ENCODE measurements at places on chromosomes 1 and 21.

DNA sequence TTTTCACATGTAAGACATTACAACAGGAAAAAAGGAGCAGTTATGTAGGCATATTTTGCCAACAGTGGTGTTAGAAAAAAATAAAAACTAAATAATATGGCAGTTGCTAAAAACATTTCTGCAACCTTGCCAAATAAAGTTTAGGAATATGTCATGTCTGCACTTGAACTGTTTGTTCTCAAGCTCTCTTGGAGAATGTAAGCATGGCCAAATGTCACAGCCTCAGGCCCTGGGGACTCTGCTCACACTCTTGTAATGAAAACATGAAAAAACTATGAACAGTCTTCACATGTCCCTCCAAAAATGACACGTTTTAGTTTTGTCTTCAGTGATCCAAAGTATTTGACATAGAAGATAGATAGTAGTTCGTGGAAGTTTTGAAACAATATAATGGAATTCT, 753.3 kb downstream of the LTN1 start:
- no peak for DNase-seq

GRCh38 chr1:114397601-114398000, 113.4 kb downstream of the TRIM33 start:
- DNase-seq: no peak

GRCh38 chr21:14451546-14451945, 68.6 kb upstream of the HSPA13 start:
- no peak for DNase-seq

DNA sequence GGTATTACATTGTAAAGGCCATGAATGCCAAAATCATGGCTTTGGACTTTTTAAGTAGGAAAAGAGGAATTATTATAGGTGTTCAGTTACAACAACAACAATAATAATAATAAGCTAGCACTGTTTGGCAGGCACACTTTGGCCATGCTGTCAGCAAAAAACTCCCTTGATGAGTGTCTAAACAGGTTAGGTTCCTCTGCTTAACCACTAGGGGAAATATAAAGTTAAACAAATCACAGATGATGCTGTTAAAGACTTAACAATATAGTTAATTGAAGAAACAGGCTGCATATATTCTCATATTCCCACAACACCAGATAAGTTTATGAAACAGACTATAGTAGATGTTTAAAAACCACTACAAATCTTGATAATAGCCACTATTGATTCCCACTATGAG, 46.4 kb downstream of the RGS21 start:
- DNase-seq: no peak

GRCh38 chr1:198699167-198700015, 60.6 kb downstream of the PTPRC start:
- DNase-seq: peak; percentile 46

- no peak for DNase-seq
Measured at GRCh38 chr1:176926330-176927086, 238.0 kb downstream of the ASTN1 start.

DNA sequence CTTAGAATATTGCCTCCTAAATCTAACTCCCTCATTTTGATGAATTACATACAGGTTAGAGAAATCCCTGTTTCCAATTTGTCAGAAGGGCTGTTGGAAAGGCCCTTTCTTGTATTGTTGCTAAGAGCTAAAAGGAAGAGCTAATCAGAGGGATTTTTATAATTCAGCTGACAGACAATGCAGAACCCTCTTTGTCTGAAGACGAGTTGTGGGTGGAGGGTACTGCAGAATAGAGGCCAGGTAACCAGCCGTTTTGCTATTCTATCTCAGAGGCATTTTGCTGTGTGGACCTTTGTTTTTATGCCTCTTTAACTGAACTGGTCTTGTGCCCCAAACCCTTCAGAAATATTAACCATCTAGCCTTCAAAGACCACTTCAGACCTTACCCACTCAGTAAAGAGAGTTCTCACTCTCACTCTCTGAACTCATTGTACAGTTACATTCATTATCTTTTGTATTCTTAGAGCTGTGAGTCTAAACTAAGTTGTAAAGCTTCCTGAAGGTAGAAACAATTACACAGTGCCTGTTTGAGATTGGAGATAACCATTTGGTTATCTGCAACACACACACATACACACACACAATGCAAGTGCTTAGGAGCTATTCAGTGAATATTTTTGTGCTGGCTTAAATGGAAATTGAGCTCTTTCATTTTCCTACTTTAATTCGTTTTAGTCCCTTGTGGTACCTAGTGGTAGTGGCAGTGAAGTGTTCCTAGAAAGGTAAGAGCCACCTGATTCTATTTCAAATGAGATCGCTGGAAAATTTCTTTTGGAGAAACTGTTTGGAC, 19.7 kb downstream of the KPNA6 start:
- no peak for DNase-seq

- DNase-seq: no peak
Measured at GRCh38 chr1:33094971-33095604, 14.1 kb downstream of the AZIN2 start.

DNA sequence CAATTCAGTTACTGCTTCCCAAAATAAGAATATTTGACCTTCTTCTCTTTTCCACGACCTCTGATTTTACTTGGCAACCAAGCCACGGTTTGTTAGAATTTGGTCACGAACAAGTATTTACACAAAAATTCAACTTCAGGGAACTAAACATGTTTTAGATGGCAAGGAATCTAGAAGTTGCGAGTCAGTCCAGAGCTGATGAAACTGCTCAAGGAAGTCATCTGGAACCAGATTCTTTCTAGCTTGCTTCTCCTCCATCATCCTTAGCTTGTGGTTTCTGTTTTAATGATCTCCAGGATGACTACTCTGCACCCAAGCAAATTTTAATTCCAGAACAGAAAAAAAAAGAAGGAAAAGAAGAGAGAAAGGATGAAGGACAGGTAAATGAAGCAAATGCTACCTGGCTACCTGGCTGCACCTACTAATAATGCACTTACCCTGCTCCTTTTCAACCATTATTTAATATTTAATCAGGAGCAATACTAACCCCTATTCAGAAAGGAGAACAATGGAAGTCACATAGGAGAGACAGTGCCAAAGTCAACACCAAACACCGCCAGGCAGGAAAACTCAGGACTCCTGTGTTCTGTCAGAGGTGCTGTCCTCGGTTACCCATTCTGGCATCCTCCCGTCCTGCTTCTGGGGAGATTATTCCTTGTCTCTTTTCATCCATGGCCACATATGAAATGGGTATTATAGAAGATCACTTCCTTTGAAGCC, 54.2 kb upstream of the RGS7 start:
- DNase-seq: no peak

GRCh38 chr1:208189183-208189582, 55.0 kb downstream of the PLXNA2 start:
- DNase-seq: no peak

DNA sequence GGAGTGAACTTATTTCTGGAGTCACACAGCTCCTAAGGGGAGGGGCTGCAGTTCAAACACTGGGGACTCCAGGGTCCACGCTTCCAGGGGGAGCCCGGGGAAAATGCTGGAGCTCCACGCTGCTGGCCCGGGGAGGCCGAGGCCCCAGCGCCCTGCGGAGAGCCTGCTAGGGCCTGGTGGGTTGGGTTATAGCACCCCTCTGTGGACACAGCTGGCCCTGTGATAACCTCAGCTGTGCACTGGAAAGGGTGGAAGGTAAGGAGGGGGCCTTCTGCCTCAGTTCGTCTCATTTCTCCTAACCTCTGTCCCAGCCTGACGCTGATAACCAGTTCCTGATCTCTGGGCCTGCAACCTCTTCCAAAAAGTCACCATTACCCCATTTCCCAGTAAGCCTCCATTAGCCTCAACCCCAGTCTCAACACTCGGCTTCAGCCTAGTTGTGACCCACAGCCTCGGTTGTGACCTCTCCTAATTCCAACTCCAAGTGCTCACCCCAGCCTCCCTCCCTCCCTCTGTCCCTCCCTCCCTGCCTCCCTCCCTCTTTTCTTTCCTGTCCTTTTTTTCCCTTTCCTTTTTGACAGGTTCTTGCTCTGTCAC, 7.1 kb downstream of the NBL1 start:
- no peak for DNase-seq

GRCh38 chr1:198107091-198107501, 49.7 kb upstream of the NEK7 start:
- no peak for DNase-seq

- DNase-seq: no peak
Measured at GRCh38 chr1:165900576-165901380, 73.4 kb downstream of the UCK2 start.

- no peak for DNase-seq
Measured at GRCh38 chr1:180542838-180543145, 16.0 kb upstream of the OVAAL start.

GRCh38 chr1:24540051-24540905, 15.6 kb upstream of the NCMAP start:
- DNase-seq: no peak

DNA sequence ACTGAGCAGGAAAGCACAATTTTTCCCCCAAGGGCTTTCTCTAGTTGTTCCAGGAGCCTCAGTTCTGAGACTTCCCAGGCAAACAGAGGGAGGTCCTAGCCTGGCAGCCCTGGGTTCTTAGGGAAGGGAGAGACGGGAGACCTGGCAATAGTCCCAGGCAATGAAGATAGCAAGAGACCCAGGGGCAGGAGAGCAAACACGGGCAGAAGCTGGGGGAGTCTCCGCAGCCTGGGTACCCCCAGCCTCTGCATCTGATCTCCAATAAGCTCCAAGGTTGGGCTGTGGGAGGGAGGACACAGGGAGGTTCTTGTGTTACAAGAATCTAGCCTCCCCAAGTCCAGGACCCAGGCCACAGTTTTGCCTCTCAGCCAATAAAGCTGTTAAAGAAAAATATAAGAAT, 2.4 kb downstream of the BLACAT1 start:
- DNase-seq: no peak

DNA sequence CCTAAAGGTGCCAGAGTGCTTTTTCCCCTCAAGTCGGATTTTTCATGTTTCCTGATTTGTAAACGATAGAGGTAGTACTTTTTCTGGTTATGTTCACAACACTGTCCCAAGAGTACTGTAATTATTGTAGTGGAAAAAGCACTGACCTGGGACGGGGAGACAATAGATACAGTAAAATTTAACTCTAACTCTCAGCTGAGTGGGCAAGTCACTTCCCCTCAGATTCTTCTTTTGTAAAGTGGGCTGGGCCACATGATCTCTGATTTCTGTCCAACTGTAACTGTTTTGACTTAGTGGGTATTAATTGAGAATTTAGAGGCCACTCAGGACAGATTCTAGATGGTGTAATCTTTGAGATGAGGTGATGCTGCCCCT, 19.1 kb downstream of the MARCKSL1 start:
- no peak for DNase-seq

DNA sequence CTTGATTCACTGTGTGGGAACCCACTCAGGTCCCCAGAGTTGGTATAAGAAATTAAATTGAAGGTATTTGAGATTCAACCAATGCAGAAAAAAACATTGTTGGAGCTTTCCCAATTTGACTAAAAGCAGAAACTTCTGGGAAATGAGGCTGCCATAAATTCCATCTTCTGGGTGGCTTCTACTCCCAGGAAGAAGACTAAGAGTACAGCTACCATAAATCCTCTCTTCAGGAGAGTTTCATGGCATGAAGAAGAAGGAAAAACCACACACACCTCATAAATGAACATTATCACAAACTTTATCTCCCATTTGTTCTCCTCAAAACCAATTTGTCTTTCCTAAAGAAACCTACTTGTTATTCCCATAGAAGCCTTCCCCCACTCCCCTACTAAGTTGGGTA, 283.9 kb downstream of the DPYD start:
- no peak for DNase-seq

DNA sequence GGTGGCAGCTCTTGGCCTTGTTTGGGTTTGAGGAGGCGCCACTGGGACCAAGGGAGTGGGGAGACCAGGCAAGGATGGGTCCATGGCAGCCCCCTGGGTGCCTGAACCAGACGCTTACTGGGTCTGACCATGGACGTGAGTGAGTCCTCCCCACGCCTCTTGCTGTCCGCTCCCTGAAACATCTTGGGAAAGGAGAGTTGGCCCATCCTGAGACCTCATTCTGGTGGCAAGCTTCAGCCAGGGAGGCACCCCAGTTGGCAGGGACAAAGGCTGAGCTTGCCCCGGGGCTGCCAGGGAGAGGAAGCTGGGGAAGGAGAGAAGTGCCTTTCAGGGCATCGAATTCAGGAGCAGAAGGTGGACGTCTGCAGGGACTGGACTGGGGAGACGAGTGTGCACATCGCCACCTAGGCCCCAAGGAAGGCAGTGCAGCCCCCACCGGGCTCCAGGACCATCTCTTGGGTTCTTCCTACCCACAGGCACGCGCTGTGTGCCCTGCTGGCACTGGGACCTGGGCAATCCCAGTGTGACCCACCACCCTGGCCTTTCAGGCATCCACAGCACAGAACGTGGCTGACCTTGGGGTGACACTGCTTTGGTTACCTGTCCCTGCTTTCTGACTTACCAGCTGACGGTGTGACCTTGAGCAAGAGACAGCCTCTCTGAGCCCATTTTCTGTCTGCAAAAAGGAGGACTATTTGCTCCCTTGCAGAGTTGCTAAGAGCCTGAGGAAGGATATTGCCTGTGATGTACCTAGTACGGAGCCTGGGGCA, 132.9 kb upstream of the WNT4 start:
- no peak for DNase-seq

DNA sequence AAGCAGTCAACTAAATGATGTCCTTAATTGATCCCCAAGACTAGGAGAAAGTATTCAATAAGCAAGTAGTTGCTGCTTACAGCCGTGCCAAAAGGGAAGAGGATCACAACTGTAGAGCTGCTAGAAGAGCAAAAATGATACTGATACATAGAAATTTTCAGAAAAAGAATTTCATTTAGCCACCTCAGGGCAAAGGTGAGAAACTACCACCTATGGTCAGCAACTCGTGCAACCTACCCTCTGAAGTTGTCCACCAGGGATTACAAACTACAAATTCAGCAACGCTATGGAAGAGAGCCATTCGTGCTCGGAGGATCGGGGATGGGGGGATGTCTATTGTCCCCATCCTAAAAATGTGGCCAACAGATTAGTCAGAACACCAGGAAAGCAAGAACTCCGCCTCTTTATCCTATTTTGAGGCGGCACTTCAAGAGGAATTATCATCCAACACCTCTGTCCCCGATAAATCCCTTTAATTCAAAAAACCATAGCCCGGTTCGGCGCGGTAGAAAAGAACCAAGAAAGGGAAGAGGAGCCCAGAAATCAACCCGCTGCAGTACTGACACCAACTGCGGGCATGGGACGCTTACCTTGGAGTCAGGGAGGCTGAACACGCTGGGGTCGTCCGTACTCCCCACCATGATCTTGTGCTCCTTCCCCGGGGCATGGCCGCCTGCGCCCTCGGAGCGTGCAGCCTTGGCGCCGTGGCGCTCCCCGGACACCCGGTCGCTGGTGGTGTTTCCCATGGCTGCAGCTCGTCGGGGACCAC, 687 bp downstream of the PRKAB2 start:
- no peak for DNase-seq

DNA sequence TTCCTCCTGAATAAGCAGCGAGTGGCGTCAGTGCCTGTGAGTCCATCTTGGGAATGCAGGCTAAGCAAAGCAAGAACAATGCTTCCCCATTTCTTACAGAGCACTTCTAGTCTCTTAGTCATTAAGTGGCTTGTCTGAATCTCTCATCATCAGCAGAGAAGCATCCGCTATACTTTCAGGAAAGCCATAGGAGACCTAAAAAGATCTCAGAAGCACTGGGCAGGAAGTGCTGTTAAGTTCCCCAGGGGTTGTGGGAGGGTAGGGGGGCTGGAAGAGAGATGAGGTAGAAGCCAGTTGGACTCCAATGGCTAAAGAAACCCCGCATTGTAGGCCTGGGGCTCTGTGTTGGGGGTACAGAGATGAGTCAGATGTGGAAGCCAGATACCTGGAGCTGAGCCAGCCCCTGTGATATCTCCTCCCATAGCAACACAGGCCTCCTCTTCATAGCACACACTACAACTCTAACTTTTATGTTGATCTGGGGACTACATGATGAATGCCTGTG, 44.9 kb downstream of the SYT6 start:
- DNase-seq: no peak

Measured in activated CD8-positive, alpha-beta memory T cell treated with anti-CD3 and anti-CD28 coated beads for 1 hour (primary cell).